LHCN-M2 (cell line): ENCODE measurements at places on chromosomes 3 and 15.

- DNase-seq, result no peak
These were observed 85.5 kb downstream of the CCNL1 start for GRCh38 chr3:157074490-157074889.

DNA sequence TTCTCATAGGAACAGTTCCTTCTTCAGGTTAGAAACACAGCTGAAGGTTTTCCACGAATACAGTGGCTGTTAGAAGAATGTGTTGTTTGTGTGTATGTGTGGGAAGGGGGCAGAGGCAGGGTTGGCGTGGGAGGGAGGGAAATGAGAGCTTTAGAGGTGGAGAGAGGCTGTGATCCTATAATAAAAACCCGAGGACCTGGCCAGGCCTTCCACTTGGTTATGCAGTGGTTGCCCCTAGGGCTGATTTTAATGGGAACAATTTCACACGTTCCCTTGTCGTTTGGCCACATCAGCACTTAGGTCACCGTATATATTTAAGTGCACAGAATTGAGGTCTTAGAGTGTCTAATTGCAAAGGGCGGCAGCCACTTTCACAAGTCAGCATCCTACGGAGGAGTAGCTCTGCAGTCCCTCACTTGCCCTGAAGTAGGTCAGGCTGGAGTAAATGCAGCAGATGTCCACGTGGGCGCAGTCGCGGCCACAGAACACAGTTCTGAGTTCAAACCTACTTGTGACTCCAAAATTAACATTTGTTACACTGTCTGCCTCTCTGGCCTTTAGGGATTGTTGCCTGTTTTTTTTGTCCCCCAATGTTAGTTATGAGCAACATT, 85.6 kb downstream of the PDCD6IP start:
- peak; percentile 55 for DNase-seq

DNA sequence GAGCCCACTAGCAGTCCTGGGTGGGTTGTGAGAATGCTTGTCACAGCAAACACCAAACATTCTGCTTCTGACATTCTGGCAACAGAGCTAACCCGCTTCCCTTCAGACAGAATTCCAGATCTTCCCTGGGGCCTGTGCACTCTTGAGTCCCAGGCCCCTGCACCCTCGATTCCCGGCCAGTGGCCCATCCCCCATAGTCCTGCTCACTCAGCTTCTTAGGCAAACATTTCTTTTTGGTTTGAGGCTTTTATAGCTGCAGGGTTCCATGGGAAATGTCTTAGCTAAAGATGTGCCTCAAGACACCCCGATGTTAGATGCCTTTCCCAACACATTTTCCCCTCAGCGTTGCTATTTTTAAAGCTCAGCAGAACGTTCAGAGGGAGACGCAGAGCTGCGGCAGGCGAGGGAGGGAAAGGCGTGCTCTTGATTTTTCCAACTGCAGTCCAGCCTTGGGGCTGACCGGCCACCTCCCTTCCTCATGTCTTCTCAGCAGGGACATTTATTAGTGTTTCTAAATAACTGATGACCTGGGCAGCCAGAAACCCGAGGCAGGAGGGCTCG, 35.2 kb downstream of the ABTB1 start:
- DNase-seq, result no peak

- peak; percentile 39 for DNase-seq
These were observed 9.3 kb downstream of the RFTN1 start for GRCh38 chr3:16504242-16504641.

GRCh38 chr15:64422697-64423096, 35.1 kb downstream of the TRIP4 start:
- no peak for DNase-seq

DNA sequence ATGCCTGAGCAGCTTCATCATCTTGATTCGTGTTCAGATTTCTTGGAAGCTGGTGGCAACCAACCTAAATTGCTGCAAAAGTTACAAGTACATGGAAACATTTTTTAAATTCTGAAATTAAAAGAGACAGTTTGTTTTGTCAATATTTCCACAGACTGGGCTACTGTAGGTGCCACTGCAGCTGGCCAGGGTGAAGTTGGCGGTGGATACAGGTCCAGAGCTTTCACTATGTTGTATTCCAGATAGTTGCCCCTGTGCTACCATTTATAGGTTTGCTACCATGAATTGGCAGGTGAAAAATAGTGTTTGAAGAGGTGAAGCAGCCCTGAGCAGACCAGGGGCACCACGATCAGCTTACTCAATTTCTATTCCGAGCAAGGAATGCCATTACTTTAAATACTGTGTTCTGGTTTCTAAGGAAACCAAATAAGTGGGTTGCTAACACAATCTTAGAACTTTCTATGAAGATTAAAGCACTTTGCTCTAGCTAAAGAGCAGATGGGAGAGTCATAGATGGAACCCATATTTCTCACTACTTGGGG, 21.2 kb upstream of the SHC4 start:
- no peak for DNase-seq

GRCh38 chr15:94015324-94015723, 216.0 kb upstream of the MCTP2 start:
- no peak for DNase-seq

DNA sequence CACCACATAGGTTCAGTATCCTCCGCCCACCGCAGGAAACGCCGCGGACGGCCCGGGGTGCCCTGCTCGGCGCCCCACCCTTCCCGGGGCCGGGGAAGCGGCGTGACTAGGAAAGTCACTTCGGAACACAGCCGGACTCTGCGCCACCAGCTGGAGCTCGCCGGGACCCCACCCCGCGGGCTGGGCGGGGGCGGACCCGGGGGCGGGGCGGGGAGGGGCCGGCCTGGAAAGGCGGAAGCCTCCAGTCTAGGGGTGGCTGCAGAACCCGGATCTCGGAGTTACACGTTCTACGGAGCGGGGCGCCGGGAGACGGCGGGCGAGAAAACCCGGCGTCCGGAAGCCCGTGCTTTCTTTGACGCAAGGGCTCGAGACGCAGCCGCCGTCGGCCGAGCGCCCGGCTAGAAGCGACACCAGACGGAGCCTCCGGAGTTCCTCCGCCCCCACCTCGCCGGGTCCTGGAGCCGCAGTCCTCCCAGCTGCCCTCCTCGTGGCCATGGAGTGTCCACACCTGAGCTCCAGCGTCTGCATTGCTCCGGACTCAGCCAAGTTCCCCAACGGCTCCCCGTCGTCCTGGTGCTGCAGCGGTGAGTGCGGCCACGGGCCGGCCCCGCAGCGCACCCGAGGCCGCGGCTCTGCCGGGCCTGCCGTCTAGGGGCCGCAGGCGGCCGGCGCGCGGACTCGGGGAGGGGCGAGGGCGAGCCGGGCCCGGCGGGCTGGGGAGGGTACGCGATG, at the start of gene USP3:
TSS of gene USP3 (plus strand) at position 347 of the 732 bp plus-strand sequence. CDS start at position 494, 147 bp downstream.
- DNase-seq, result peak; percentile 94

DNA sequence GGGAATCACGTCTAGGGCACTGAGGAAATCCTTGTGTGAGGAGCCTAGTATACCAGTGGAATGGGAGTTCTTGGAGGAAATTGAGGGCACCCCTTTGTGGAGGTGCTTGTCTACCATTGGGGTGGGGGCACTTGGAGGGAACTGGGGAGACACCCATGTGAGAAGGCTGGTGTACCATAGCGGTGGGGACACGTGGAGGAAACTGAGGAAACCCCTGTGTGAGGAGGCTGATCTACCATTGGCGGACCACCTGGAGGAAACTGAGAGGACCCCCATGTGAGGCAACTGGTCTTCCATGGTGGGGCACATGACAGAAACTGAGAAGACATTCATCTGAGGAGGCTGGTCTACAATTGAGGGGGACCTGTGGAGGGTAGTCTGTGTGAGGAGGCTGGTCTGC, 164.5 kb downstream of the FBLN2 start:
- DNase-seq, result no peak

DNA sequence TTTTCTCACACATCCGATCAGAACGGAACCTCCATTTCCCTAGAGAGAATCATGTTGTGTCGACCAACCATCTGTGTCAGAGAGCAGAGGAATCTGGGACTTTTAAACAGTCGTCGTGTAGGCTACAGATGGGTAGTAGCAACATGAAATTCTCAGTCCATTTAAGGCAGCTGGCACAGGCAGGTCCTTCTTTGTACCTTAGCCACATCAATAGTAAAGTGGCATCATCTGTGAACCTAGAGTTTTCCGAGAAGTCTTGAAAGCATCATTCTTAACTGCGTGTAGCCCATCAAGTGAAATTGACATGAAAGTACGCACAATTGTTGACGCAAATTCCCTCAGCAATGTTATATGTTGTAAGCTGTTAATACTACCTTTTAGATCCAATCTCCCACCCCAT, 114.5 kb upstream of the GRM7 start:
- DNase-seq, result no peak

DNA sequence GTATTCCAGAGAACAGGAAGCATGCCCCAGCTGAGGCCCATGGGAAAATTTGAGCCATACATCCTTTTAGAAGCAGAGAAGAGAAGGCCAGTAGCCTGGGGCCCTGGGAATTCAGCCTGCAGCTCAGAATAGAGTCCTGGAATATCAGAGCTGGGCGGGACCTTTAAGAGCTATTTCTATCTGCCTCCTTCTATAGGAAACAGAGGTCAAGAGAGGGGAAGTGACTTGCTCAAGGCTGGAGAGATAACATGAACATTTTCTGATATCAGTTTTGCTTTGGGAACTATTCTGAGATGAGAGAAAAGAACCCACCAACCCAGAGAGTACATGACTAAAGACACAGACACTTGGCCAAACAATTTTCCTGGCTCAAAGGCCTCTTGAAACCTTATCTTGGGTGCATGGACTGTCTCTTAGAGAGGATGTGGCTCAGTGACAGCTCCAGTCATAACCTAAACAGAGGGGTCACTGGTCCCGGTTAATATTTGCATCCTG, 26.0 kb downstream of the MASP1 start:
- DNase-seq, result no peak

DNA sequence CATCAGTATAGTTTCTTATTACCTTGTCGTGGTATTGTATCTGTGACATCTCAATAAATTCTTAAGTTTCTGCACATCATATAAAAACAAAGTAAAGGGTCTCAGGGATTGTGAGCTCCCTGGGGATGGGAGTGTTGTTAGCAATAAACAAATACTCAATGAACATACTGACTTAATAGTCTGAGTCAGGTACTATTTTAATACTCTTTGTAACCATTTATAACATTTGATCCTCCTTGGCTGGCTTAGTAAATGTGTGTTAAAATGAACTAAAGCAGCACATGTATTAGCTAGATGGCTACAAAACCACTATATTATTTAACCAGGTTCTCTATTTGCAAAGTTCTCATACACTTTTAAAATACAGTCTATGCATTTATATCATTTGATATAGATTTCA, 1.8 kb downstream of the ICE2 start:
- DNase-seq, result peak; percentile 29

GRCh38 chr15:68635141-68635540, 56.3 kb downstream of the CORO2B start:
- no peak for DNase-seq

GRCh38 chr3:70816346-70816745, 503.9 kb upstream of the MDFIC2 start:
- DNase-seq, result no peak

DNA sequence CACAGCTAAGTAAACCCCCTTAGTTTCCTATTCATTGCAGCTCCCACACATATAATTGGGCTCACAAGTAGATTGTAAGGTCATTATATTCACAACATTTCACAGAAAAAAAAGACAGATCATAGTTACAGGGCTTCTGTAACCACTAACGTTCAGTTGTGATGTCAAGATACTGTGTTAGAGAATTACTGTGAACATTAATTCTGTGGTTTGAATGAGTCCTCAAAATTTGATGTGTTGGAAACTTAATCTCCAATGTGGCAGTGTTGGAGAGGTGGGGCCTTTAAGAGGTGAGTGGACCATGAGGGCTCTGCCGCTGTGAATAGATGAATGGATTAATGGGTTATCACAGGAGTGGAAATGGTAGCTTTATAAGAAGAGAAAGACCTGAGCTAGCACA, 21.3 kb downstream of the GRK7 start:
- DNase-seq, result no peak

- no peak for DNase-seq
These were observed 879.6 kb downstream of the AGBL1 start for GRCh38 chr15:86959254-86959653.

GRCh38 chr15:58330741-58331559, 100.8 kb upstream of the LIPC start:
- no peak for DNase-seq

DNA sequence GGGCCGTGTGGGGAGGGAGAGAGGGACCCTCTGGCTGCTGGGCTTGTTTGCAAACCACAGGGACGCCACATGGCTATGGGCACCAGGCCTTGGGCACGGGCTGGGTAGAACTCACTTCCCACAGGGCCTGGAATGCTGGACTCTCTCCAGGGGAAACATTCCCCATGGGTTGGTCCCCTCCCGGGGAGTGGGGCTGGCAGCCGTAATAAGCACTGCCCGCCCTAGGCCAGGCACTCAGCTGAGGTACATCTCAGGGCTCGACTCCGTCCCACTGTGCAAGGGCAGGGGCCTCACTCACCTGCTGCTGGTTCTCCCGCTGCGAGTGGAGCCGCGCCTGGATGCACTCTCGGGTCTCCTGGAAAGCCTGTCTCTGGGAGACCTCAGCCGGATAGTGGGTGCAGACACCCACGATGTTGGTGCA, 96.7 kb downstream of the ADCY5 start:
- no peak for DNase-seq

- peak; percentile 82 for DNase-seq
These were observed 162.5 kb downstream of the FNDC3B start for GRCh38 chr3:172201870-172202236.
